ENCODE measurements at places on chromosomes 7 and 10.

GRCh38 chr10:63115732-63116383 is 17.3 kb upstream of the NRBF2 start:
- no peak for DNase-seq

GRCh38 chr7:2775376-2775775 is 68.7 kb downstream of the GNA12 start:
- DNase-seq, result no peak

- DNase-seq, result no peak
Observed at GRCh38 chr7:29998489-29998888, 8.9 kb upstream of the SCRN1 start.

DNA sequence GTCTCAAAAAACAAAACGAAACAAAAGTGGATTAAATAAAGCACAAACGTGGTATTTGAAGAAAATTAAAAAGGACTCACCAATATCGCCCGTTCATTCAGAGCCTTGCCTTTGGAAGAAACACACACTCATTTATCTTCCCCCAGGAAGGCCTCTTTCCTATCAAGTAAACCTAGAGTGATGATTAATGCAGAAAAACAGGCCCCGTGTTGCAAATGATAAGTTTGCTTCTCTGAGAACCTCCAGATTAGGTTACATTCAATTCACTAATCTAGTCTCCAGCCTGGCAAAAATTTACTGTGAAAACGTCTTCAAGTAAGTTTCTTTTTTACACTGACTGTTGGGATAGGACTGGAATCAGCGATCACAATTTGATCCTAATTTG is 78.0 kb upstream of the C1GALT1 start:
- DNase-seq, result no peak

- no peak for DNase-seq
Observed at GRCh38 chr10:45197816-45198485, 117.5 kb downstream of the OR13A1 start.

- DNase-seq, result no peak
Observed at GRCh38 chr10:123563581-123563855, 102.6 kb upstream of the GPR26 start.

DNA sequence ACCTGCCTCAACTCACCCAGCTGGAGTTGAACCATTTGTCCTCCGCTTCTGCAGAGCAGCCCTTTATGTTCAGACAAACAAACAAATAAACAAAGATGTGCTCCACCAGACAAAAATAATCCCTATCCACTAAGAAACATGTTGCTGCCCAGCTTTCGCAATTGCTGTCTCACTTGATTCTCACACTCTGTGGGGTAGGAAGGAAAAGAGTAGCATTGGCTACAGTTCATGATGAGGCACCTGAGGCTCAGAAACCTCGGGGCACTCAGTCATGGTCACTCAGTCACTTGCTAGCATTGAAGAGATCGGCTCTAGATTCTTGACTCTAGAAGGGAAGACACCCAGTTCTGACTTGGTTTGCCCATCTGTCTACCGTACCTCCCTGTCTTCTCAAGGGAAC is 88.0 kb upstream of the ZMIZ1 start:
- DNase-seq, result no peak

- no peak for DNase-seq
Observed at GRCh38 chr10:24706479-24707118, 17.1 kb downstream of the ARHGAP21 start.

DNA sequence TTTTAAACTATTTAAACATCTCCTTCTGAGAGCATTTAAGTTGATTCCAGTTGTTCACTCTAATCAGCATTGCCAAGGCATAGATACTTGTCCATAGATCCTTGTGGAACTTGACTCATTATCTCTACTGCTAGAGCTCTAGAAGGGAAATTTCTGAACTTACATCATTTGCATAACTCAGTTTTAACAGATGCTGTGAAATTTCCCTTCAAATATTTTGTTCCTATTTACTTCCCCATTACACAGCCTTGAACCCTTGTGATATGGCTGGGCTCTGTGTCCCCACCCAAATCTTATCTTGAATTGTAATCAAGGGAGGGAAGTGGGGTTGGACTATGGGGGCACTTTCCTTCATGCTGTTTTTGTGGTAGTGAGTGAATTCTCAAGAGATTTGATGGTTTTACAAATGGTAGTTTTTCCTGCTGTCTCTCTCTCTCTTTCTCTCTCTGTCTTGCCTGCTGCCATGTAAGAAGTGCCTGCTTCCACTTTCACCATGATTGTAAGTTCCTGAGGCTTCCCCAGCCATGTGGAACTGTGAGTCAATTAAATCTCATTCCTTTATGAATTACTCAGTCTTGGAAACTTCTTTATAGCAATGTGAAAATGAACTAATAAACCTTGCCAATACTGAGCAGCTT is 25.4 kb downstream of the INSIG1 start:
- DNase-seq, result no peak

- no peak for DNase-seq
Observed at GRCh38 chr10:15485684-15486316, 114.7 kb upstream of the FAM171A1 start.

DNA sequence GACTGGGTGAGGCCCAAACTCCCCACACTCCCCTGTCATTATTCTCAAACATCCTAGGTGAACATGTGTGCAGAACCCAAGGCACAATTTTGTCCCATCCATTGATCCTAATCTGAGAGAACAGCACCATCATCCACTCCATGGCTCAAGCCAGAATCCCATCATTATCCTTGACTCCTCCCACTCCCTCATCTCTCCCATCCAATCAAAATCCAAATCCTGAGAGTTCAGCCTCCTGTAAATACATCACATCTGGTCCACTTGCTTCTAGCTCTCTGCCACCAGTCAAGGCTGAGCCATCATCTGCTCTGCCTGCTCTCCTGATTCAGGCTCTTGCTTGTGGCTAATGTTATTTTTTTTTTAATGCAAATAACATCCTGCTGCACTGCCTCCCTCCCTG is 75.9 kb upstream of the SLF2 start:
- DNase-seq, result no peak

DNA sequence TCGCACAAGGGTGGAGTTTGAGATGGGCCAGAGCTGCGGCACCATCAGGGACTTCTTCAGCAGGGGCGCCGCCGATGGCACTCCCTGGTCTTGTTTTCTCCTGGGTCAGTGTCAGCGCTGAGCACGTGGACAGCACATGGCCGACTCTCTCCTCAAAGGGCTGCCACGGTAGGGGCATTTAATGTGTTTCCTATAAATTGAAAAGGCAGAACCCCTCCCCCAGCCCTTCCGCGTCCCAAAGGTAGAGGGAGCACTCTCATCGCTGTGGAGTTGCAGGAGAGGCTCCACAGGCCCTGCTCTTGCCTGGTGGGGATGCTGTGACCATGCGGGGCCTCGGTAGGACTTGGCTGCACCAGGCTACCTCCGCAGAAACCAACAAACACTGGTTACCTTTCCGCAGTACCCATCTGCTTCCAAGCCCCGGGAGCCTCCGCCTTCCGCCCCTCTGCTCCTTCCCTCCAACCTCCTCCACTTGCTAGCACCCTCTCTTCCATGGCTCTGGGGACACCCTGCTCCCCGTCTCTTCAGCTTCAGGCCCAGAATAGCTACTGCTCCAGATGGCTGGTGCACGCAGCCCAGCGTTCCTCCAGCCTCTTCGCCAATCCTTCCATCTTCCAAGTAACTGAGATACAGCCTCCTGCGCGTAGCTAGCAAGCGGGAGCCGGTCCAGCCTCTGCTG is 166.3 kb upstream of the ADCY1 start:
- peak; percentile 32 for DNase-seq

DNA sequence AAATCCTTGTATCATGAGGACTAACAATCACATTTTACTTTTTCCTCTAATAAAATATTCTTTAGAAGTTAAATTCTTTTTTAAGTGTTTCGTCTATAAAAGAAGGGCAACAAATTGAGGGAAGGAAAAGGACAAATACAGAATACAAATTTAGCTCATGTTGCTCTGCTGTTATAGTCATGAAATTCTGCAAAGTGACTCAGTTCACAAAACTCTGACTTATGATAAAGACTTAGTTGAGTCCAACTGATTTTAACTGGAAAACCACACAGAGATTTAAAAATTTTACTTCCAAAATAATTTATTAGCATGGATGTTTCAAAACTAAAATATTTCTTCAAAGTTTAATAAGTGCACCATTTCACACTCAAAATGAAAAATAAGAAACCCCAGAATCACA is 75.0 kb upstream of the GPR22 start:
- DNase-seq, result no peak

- DNase-seq, result no peak
Observed at GRCh38 chr7:21944616-21945453, 864 bp downstream of the CDCA7L start.

GRCh38 chr7:32639122-32639521 is 143.8 kb downstream of the AVL9 start:
- no peak for DNase-seq

DNA sequence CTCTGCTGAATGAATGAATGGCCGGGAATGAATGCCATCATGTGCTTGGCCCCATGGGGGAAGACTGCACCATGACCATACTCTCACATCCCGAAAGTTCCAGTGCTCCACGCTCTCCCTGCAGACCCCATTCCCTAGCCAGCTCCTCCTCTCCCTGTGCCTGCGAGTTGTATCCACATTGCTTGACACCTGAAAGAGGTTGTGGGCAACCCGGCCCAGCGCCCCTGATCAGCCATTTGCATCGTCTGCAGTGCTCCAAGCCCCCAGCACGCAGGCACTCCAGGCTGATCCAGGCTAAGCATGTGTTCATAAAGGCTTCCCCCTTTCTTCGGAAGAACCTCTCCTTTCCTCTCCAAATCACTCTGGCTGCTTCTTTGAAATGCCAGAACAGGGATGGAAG is 354.4 kb upstream of the MKI67 start:
- DNase-seq, result no peak

- no peak for DNase-seq
Observed at GRCh38 chr7:157932498-157933218, 595.9 kb downstream of the DNAJB6 start.

DNA sequence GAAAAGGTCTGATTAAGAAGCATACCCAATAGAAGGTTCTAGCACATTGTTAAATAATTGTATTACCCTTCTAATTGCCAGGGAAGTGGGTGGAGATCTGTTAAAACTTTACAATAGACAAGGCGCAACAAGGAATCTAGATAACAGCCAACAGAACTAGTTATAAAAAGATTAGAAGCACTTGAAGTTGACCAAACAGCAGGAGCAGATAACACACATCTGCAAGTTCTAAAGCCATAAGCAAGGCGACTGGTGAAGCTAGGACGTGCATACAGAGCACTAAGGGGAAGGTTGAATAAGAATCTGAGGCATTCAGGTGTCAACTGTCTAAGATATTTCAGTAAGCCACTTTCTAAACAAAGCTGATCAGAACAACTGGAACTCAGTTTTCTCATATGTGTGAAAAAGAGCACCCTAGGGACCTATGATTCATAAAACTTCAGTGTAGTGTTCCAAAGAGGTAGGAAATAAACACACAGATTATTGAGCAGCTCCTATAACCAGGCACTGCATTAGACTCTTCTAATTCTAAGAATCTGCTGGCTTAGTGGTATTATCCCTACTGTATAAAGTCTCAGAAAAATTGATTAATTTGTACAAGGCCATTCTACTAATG is 111.2 kb downstream of the SAMD9 start:
- no peak for DNase-seq

- DNase-seq, result no peak
Observed at GRCh38 chr10:21130683-21131442, 233.8 kb upstream of the NEBL start.

GRCh38 chr7:22849662-22850061 is 27.0 kb upstream of the TOMM7 start:
- DNase-seq, result no peak

DNA sequence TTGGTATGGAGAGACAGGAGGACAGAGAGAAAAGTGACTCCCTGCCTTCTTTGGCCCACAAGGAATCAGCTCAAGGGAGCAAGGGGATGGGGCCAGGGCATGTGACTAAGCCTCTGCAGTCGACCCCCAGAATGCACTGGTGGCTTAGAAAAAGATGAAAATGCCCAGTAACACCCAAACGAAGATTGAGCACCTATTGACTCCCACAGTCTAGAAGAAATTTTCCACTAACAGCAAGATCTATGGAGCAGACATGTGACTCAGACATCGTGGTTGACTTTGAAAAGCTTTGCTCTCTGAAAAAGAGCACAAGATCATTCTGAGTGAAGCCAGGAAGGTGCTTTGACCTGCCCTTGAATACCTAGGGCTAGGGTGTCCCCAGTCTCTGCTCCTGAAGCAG is 586.0 kb downstream of the CALN1 start:
- DNase-seq, result no peak

DNA sequence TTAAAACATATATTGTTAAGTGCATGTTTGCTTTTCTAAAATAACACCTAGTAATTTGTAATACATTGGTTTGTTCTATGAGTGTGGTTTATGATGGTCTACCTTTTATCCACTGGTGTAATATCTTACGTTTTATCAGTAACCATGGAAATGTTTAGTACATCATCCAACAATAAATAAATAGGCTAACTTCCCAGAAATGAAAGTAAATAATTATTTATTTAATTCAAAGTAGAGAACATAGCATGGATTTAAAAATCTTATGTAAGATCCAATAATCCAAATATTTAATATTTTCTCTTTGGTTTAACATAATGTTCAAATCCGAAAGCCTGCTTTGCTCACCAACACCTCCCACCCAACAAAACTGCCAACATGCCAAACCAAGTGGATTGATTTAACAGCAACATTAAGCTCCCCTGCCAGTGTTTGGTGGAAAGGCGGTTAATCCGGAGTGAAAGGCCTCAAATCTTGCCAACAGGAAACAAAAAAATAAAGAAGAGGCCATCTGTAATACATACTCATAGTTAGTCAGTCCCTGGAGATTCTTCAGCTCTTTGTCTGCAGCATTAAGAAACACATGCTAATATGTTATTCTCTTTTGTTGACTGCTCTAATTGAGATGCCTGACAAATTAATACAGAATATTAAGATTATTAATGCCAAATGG is 897.8 kb downstream of the CNTNAP2 start:
- no peak for DNase-seq
